ENCODE measurements at places on chromosomes 5 and 9.

DNA sequence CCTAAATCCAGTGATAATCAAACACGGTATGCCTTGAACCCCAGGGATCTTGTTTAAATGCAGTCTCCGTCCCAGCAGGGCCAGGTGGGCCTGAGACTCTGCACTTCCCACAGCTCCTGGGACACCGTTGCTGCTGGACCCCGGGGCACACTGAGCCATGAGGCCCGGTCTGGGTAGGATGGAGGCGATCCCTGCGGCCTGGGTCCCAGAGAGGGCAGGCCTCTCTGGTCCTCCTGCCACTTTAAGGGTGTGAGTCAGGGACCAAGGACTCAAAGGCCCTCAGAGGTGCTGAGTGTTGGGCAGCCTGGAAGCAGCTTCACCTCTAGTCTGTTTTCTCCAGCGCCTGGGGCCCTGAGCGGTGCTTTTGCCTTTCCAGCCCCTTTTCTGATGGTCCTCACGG lies 34.1 kb upstream of the SLC9A3 start:
- DNase-seq, result no peak

- no peak for DNase-seq
Measured at GRCh38 chr5:93658044-93658443, 75.0 kb downstream of the NR2F1 start.

DNA sequence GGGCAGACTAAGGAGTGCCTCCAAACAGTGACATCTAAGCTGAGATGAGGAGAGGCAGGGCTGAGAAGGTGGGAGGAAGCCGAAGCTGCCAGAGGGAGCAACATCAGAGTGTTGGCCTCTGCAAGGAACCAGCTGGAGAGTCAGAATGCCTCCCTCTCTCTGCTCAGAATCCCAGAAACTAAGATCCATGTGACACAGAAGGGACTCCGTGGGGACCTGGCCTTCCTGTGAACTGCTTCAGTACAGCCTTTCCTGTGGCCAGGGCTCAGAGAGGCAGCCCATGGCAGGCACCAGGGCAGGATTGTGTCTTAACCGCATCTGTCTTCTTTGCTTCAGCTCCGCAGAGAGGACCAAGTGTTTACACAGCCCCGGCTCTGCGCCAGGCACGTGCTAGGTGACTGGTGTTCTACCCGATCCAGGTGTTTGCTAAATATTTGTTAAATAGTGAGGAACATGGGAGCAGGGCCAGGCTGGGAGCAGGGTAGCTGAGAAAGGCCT lies 33.5 kb downstream of the KCNMB1 start:
- no peak for DNase-seq

DNA sequence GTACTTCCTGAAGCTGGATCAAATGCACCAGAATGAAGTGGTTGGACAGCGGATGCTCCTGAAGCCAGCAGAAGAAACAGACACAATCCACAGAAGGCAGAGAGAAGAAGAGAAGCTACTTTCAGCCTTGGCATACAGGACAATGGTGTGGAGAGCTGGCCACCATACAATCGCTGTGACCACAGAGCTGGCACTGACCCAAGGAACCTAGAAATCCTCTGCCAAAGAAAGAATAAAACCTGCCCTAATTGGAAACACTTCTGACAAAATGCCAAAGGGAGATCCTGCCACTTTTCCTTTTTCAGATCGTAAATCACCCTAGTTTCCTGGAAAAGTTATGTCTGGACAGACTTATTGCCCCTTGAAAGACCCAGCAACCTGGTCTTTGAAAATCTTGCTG lies 77.8 kb downstream of the BAAT start:
- no peak for DNase-seq

Measured in activated T-cell treated with anti-CD3 and anti-CD28 coated beads, Interleukin-2, amount 50 U/mL, for 4 hours (primary cell).